ENCODE measurements at places on chromosomes 2 and 18.

- no peak for DNase-seq
Observed at GRCh38 chr2:67394734-67395133, 2.4 kb upstream of the ETAA1 start.

- DNase-seq: no peak
Observed at GRCh38 chr2:54952978-54953456, 97.2 kb downstream of the RTN4 start.

GRCh38 chr2:203623096-203623495, 83.3 kb upstream of the CD28 start:
- no peak for DNase-seq

GRCh38 chr18:68928762-68929675, 131.1 kb downstream of the CCDC102B start:
- DNase-seq: no peak

DNA sequence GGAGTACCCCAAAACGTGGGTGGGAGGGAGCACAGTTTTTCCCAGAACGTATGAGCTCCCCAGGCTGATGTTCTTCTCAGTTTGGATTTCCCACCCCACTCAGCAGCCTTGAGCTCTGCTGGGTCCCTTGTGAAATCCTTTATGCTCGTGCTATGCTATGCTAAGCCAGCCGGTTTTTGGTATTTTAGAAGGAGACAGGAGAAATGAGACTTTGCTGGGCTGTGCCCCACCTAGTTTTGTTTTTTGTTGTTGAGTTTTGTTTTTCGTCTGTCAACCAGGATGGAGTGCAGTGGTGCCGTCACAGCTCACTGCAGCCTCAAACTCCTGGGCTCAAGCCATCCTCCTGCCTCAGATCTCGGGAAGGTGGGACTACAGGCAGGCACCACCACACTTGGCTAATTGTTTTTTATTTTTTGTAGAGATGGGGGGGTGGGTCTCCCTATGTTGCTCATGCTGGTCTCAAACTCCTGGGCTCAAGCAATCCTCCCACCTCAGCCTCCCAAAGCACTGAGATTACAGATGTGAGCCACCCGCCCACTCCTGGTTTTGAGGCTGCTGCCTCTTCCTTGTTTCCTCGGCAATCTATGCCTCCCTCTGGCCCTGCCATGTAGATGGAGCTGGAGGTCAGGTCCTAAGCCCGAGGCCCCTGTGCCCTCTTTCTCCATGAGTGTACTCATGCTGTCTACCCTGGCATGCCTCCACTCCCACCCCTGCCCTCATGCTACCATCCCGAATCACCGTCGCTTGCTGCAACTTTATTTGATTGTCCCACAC, 17.5 kb upstream of the MGAT4A start:
- DNase-seq: no peak

GRCh38 chr18:56034949-56035348, 447.0 kb upstream of the TCF4 start:
- DNase-seq: no peak

GRCh38 chr2:174970092-174970491, 35.1 kb downstream of the CHN1 start:
- no peak for DNase-seq

DNA sequence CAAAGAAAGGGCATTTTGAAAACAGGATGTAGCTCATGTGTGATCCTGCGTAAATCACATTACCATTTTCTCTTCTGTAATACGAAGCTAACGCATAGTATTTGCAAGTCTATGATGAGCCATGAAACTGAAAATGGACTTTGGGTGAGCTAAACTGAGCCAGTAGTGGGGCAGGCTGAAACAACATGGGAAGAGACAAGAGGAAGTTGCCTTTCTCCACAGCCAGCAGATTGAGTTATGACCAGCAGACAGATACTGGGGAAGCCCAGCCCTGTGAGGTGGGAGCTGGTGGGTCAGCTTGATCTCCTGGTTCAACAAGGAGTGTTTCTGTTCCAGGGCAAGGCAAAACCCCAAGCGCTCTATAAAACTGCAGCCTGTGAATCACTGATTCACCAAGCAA, 11.8 kb downstream of the CYRIA start:
- DNase-seq: no peak

GRCh38 chr18:40292985-40293710, 1661.9 kb upstream of the PIK3C3 start:
- DNase-seq: no peak

DNA sequence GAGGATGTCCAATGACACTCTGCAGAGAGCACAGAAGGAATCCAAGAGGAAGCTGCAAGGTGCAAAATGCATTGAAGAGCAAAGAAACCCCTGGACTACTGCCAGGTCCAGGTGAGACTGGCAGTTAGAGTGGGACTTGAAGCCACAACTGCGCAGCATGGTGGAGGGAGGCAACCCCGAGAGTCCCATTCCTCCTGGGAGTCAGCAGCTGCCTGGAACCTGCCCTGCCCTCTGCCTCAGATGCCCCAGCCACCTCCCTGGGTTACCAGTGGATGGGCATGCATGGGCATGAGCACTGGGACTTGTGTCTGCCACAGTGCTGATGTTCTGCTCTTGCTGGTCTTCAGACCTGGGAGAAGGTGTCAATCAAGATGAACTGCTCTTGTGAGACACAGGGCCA, 43.2 kb downstream of the ANKMY1 start:
- no peak for DNase-seq

DNA sequence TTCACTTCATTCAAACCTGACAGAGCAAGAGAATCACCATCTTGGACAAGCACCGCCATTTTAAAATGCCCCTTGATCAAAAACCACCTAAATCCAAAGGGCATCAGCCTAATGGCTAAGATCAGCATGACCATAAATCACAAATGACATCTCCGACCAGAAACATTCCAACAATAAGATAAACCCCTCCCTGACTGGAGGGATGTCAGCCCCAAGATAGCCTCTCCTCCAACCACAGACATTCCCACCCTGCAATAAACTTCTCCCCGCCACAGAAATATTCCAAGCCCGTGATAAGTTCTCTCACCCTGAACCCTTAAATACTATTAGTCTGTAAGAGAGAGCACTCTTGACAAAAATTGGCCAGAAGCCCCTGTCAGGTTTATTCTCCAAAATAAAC, 21.6 kb upstream of the LYPD1 start:
- no peak for DNase-seq

- no peak for DNase-seq
Observed at GRCh38 chr18:59878644-59879043, 21.2 kb upstream of the PMAIP1 start.

GRCh38 chr2:158174495-158174894, 72.8 kb downstream of the UPP2 start:
- DNase-seq: no peak

All from stimulated activated CD4-positive, alpha-beta T cell treated with anti-CD3 and anti-CD28 coated beads, TNF-alpha, amount 100 ng/mL, for 48 hours (primary cell).